ENCODE measurements at places on chromosomes 5 and 9.

GRCh38 chr5:172002310-172002709 lies 4.1 kb downstream of the FBXW11 start:
- DNase-seq: no peak

GRCh38 chr9:4927701-4928100 lies 57.4 kb upstream of the JAK2 start:
- no peak for DNase-seq

DNA sequence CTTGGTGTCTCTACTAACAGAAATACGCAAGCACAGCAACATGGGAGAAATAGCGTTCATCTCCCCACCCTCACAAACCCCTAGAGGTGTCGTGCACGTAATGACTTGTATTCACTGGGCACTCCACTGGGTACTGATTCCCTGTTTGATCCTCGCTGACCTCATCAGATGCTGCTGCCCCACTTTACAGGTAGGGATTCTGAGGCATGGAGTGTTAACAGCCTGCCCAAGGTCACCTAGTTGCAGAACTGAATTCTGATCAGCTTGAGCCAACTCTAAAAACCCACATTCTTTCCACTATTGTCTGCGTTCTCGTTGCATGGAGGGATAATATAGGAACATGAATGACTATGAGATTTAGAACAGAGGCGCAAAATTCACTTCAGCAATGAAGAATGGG lies 96.3 kb downstream of the TRIO start:
- DNase-seq: no peak

DNA sequence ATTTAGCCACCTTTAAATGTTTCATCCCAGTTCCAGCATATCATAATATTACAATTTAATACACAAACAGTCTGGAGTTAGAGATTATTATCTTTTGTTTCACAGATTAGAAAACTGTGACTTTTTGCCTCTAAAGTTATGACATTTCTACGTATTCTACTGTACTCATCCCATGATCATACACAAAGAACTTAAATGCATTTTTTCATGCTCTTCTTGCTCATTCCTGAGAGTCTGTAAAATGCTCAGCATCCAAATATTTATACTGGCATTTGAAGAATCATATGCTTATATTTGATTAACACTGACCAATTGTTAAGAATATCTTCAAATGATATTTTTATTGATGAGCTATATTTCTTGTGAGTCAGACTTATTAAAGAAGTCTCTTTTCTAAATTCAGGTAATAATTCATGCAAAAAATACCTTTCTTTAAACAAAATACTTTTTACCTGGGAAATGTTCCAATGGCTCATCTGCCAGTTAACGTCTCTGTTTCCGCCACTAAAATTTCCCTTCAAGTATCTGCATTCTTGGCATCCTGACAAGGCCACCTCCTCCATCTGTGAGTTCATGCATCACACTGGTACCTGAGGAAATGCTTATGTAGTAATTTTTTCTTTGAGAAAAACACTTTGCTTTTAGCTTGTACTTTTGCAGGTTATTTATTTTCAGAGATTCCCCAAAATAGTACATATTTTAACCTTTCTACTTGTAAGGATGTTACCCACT lies 139.6 kb upstream of the RASA1 start:
- DNase-seq: no peak

DNA sequence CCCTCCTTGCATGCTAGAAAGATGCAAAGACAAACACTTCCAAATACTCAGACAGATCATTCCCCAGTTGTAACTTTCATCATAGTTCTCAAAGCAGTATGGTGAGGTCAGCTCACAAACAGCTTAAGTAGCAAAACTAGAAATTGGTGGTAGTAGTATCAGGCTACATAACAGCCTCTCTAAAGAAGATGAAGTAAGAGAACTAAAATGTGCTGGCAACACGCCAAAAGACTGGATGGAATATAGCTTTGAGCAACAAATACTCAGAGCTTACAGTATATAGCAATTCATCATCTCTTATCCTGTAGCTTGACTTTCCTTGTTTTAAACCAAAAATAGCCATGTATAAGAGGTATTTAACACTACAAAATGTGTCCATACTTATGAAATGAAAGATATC lies 7.5 kb downstream of the PFDN1 start:
- DNase-seq: no peak

DNA sequence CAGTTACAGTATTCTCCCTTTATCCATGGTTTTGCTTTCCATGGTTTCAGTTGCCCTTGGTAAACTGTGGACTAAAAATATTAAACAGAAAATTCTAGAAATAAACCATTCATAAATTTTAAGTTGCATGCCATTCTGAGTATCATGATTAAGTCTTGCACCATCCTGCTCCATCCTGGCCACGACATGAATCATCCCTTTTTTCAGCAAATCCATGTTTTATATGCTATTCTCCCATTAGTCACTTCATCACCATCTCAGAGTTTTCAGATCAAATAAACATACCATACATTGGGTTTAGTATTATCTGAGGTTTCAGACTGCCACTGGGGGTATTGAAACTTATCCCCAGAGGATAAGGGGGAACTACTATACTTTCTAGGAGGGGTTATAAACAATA lies 234.4 kb upstream of the ATP10B start:
- DNase-seq: no peak

DNA sequence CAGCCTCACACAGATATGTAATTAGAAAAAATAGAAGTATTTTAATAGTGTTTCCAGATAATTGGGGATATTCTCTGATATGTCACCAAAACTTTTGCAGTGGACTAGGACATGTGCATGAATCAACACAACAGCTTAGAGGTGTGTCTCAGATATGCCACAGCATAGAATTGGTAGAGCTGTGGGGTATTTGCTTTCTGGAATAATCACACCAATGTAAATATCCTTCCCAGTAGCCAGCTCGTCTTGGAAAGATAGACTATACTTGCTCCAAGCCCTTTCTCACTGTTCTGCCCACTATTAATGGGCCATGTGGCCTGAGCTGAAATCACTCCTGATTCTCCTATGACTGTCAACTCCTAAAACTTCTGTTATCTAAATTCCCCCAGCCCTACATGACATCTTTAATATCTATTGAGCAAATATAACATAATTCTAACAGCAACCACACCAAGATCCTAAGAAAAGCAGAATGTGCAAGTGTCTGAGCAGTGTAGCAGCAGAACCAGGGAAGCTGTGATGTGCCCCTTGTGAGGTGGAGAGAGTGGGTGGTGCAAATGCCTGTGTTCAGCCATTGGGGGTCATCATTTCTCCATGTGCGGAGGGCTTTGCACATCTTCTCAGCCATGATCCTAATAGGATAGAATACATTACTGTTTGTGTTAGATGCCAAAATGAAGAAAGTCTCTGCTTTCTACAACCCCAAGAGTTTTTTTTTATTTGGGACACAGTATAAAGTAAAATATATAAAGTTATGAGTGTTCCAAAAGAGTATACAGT lies 65.0 kb downstream of the MELK start:
- DNase-seq: no peak

- no peak for DNase-seq
Measured at GRCh38 chr5:160979385-160979784, 127.4 kb upstream of the ATP10B start.

GRCh38 chr9:95004411-95005277 lies 278.1 kb downstream of the AOPEP start:
- DNase-seq: no peak

GRCh38 chr5:83192947-83193346 lies 115.6 kb downstream of the XRCC4 start:
- DNase-seq: no peak

- DNase-seq: no peak
Measured at GRCh38 chr5:180315762-180316212, 23.9 kb upstream of the MAPK9 start.

GRCh38 chr9:40927260-40927631 lies 201.2 kb downstream of the FOXD4L6 start:
- no peak for DNase-seq

DNA sequence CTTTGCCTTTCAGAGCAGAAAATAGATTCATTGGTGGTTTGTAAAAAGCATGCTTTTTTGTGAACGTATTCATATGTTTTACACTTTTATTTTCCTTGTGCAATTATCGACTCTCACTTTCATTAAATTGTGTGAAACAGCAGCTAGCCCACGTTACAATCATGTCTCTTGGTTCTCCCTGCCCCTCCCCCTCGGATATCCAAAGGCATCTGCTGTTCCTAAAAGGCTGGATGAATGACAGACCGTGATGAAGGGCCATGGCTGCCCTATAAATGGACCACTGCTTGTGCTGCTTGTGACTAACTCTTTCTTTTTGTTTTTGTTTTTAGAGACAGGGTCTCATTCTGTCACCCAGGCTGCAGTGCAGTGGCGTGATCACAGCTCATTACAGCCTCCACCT lies 17.0 kb upstream of the SEMA4D start:
- no peak for DNase-seq

GRCh38 chr9:108484468-108484867 lies 371.3 kb downstream of the ACTL7B start:
- DNase-seq: no peak

- no peak for DNase-seq
Measured at GRCh38 chr5:84885485-84886258, 501.0 kb upstream of the EDIL3 start.

DNA sequence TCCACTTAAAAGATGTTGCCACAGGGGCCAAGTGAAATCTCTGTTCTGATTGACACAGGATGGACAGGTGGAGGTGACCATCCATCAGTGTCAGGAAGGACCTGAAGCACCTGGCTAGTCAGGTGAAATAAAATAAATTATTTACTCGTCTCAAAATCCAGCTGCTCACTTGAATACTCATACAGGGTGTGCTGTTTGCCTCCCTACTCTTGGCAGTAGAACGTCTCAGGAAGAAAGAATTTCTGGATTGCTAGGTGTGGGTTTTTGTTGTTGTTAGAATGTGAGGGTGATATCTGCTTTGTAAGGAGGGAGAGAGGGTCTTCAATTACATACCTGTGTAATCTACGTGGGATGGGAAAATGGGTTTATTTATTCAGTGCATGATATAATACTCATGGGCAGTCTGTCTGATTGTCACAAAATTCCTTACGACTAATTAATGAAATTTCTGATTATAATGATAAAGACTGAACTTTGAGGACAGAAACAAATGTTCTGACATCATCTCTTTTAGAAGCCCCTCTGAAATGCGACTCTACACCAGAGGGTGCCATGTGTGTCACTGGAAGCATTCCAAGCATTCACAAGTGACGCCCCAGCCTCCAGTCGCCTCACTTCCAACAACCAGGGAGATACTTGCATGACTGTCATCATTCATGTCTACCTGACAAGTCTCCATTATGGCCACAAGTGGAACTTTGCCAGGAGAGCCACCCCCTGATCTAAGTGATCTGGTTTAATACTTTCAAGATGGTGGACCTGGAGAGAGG lies 218.4 kb downstream of the GAPVD1 start:
- DNase-seq: no peak

- no peak for DNase-seq
Measured at GRCh38 chr5:104186100-104186499, 623.5 kb upstream of the NUDT12 start.

DNA sequence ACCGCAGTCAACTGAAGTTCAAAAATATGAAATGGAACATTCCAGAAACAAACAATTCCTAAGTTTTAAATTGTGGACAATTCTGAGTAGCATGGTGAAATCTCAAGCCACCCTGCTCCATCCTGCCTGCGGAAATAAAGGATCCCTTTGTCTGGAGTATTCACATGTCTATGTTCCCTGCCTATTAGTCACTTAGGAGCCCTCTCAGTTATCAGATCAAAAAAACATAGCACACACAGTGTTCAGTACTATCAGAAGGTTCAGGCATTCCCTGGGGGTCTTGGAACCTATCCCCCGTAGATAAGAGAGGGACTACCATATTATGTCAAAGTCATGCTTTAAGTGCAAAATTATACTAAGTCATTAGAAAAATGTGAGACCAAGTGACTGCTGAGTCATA lies 300.8 kb downstream of the SEMA5A start:
- no peak for DNase-seq

DNA sequence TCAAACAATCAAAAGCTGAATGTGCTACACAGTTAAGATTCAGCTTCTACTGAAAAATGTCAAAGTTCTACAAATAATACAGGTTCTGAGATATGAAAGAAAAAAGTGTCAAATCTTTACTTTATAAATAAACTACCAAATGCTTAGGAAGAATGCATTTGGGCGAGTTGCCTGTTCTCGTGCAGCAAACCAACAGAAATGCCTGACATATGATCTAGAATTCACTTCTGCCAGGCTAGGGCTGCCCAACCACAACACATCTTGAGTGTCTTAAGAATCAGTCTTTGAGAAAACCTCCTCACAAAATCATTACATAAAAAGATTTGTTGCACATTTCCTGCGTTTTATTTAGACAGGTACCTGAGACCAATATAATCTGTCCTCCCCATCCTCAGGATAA lies 42.2 kb downstream of the ANKH start:
- no peak for DNase-seq

DNA sequence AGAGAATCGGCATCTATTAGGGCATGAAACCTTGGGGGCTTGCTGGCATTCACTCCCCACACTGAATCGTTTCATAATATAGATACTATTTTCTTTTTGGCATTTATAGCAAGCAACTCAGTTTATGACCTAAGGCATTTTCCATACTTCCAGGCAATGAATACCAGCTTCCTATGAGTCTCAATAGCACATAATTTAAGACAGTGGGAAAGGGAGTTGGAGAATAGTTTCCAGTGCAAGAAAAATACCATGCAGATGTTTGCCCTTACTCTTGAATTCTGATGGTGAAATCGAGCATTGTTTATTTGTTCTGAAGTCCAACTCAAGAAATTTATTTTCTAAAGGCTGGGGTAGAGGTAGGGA lies 175.8 kb upstream of the KLF9 start:
- DNase-seq: no peak

GRCh38 chr9:3682186-3682585 lies 156.4 kb upstream of the RFX3 start:
- DNase-seq: no peak

DNA sequence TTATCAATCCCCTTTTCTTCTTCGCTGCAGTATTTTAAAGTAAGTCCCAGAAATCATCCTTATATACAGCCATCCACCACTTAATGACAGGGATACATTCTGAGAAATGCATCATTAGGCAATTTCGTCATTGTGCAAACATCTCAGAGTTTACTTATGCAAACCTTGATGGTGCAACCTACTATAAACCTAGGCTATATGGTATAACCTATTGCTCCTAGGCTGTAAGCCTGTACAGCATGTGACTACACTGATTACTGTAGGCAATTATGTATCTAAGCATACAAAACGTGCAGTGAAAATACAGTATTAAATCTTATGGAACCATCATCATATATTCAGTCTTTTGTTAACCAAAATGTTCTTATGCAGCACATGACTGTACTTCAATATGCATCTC lies 36.8 kb downstream of the SAXO1 start:
- no peak for DNase-seq

DNA sequence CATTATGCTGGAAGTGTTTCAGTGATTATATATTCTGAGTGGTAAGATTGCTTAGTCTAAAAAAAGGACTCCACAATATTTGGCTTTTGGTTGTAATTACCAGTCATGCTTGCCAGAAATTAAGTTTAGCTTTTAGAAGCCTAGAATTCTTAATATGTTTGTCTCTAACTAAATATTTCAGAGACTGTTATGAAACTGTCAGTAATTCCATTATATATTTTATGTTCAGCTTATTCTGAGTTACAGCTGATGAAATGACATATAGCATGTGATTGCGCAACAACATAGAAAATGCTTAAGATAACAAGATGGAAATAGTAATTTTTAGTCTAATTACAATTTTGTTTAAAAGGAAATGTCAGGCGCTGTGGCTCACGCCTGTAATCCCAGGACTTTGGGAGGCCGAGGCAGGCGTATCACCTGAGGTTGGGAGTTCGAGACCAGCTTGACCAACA lies 44.2 kb downstream of the KIAA1958 start:
- no peak for DNase-seq

Measured in cerebellar nuclear complex (tissue), 1 donor.